HepG2 (cell line): ENCODE measurements at places on chromosomes 6 and 20. TPM values are rescaled to one million over a fixed set of nuclear protein-coding genes. Genes with fewer than 3 reads are reported as not detected.

Gene LGSN
- total RNA-seq: 0.13 and 0.53 TPM in 2 replicates

Gene IL17F
- not detected in 2 replicates for total RNA-seq

Gene TBXT
- not detected in 2 replicates for total RNA-seq

Gene IP6K3
- total RNA-seq: 0.11 and 0.44 TPM in 2 replicates

Gene COX4I2
- not detected in 2 replicates for total RNA-seq

Gene FOXP4
- total RNA-seq: 11.0 TPM in 2 replicates

Gene TOP1
- 19.4 and 75.3 TPM in 2 replicates for total RNA-seq

Gene NOTCH4
- total RNA-seq: 0.51 and 0.66 TPM in 2 replicates

Gene IBTK
- total RNA-seq: 60.0 and 94.7 TPM in 2 replicates

Gene IMPG1
- total RNA-seq: not detected in 2 replicates

Gene PRSS35
- not detected in 2 replicates for total RNA-seq

DNA sequence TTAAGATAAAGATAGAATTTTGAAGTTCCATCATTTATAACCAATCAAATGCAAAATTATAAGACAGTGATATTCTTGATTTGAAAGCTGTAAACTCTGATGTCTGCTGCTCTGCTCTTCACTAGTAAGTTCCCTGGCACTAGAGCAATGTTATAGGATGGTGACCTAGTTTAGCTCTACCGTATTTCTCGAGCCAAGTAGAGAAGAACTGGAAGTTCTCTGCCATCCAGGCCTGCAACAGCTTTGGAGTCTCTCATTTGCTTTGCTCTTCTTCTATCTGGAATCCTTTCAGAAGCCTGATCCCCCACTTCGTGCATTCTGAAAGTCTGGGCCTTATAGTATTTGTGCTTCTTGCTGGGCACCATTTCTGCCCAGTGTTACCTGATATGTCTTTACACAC lies 100.3 kb downstream of the PLCB1 start:
- H3K27ac ChIP-seq: no peak overlapping the region
- no peaks in the 10 kb centered on the region; the same call in 1 of the 2 replicates for H3K36me3 ChIP-seq
- H3K27me3 ChIP-seq: no peaks in the 10 kb centered on the region
- DNase-seq: no peak
- peaks cover 10% of the 10 kb centered on the region; the same call in 1 of the 2 replicates for H3K4me1 ChIP-seq

DNA sequence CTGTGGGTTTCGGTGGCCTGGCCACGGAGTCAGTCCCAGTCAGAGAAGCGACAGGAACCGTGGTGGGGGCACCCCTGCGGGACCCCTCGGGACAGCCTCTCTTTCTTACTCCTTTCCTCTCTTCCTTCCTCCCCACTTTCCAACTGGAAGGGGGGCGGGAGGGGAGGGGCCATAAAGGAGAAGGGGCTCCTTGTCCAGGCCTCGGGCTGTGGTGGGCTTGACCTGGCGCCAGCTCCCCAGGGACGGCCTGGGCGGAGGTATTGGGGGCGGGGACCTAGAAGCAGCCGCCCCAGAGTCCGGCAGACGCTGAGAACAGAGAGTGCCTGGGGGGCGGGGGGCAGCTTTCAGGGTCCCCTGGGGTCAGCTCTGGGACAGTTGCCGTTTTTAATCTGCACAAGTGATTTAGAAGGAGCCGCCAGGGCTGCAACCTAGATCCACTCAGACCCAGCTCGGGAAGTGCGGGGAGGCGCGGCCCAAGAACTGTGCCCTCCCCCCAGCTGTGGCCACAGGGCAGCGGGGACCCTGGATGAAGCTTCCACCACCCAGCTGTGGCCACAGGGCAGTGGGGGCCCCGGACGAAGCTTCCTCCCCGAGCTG lies 6.4 kb upstream of the ABHD16B start:
- H3K27ac ChIP-seq: no peak overlapping the region
- H3K4me1 ChIP-seq: peaks cover 62% of the 10 kb centered on the region
- peaks cover 11% of the 10 kb centered on the region for H3K27me3 ChIP-seq
- H3K36me3 ChIP-seq: no peaks in the 10 kb centered on the region

- H3K4me3 ChIP-seq: no peak overlapping the region
- H3K27me3 ChIP-seq: peaks cover 24% of the 10 kb centered on the region; the same call in 2 of the 3 replicates
- DNase-seq: peak; percentile 63
- no peaks in the 10 kb centered on the region for H3K36me3 ChIP-seq
- no peak overlapping the region for H3K27ac ChIP-seq
Measured at GRCh38 chr6:149233056-149233715, 84.3 kb upstream of the TAB2 start.

GRCh38 chr20:23066772-23067171 lies 17.3 kb upstream of the THBD start:
- H3K27ac ChIP-seq: no peak overlapping the region
- H3K27me3 ChIP-seq: no peaks in the 10 kb centered on the region
- DNase-seq: no peak
- no peak overlapping the region for H3K4me3 ChIP-seq
- H3K4me1 ChIP-seq: peaks cover 9% of the 10 kb centered on the region
- no peaks in the 10 kb centered on the region for H3K36me3 ChIP-seq

DNA sequence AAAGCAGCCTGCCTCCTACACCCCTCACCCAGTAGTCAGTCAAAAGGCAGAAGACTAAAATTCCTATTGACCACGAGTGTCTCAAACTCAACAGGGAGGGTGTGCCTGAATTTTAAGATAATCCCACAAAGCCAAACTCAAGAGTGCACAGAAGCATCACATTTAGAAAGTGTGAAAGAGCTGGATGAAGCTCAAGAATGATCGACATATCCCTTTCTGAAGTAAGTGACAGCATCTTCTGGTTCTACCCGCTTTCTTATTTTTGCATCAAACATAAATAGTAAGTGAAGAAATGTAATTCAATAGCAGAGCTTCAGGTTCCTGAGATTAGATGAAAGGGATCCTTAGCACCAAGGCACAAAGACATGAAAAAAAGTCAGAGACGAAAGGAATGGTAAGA lies 64.5 kb upstream of the BACH2 start:
- no peak overlapping the region for H3K4me3 ChIP-seq
- H3K36me3 ChIP-seq: no peaks in the 10 kb centered on the region
- peaks cover 6% of the 10 kb centered on the region; the same call in 1 of the 3 replicates for H3K27me3 ChIP-seq
- no peak for DNase-seq
- H3K27ac ChIP-seq: no peak overlapping the region
- H3K4me1 ChIP-seq: no peaks in the 10 kb centered on the region

GRCh38 chr6:140779341-140779740 lies 1353.4 kb upstream of the GJE1 start:
- H3K27ac ChIP-seq: no peak overlapping the region
- no peak overlapping the region for H3K4me3 ChIP-seq
- H3K36me3 ChIP-seq: no peaks in the 10 kb centered on the region
- H3K27me3 ChIP-seq: no peaks in the 10 kb centered on the region
- H3K4me1 ChIP-seq: no peaks in the 10 kb centered on the region
- DNase-seq: no peak

GRCh38 chr6:69022993-69023392 lies 387.9 kb downstream of the ADGRB3 start:
- H3K27ac ChIP-seq: no peak overlapping the region
- H3K36me3 ChIP-seq: no peaks in the 10 kb centered on the region
- no peak for DNase-seq
- no peaks in the 10 kb centered on the region for H3K27me3 ChIP-seq
- H3K4me1 ChIP-seq: no peaks in the 10 kb centered on the region

GRCh38 chr6:34234667-34235306 lies 1.9 kb upstream of the HMGA1 start:
- no peaks in the 10 kb centered on the region for H3K36me3 ChIP-seq
- DNase-seq: no peak
- peaks cover 10% of the 10 kb centered on the region for H3K27me3 ChIP-seq
- peaks cover 31% of the 10 kb centered on the region for H3K4me1 ChIP-seq

- 0 out of 3 replicates have a peak, but pooled peaks cover 4% of the 10 kb centered on the region for H3K27me3 ChIP-seq
- no peak overlapping the region for H3K4me3 ChIP-seq
- no peak for DNase-seq
- no peak overlapping the region for H3K27ac ChIP-seq
- H3K36me3 ChIP-seq: no peaks in the 10 kb centered on the region
Measured at GRCh38 chr6:24743944-24744335, 25.0 kb upstream of the C6orf62 start.

- H3K36me3 ChIP-seq: no peaks in the 10 kb centered on the region; the same call in 1 of the 2 replicates
- H3K4me3 ChIP-seq: peak within 1 kb of the TSS; percentile 94
- H3K4me1 ChIP-seq: peaks cover 53% of the 10 kb centered on the region
- no peaks in the 10 kb centered on the region for H3K27me3 ChIP-seq
- peak; percentile 96 for DNase-seq
Measured at GRCh38 chr6:7541175-7542064, at the start of gene DSP. TSS of gene DSP (plus strand) at chr6:7541671. CDS start at chr6:7541916, 245 bp downstream.

- no peak overlapping the region for H3K27ac ChIP-seq
- no peak overlapping the region for H3K4me3 ChIP-seq
- peaks cover 22% of the 10 kb centered on the region; the same call in 2 of the 3 replicates for H3K27me3 ChIP-seq
Measured at GRCh38 chr6:161162722-161163121, 111.1 kb downstream of the AGPAT4 start.

- no peak overlapping the region for H3K4me3 ChIP-seq
- H3K36me3 ChIP-seq: no peaks in the 10 kb centered on the region
- no peak overlapping the region for H3K27ac ChIP-seq
- no peaks in the 10 kb centered on the region for H3K4me1 ChIP-seq
- no peak for DNase-seq
Measured at GRCh38 chr6:40295251-40295950, 291.8 kb downstream of the LRFN2 start.

- no peak overlapping the region for H3K27ac ChIP-seq
- no peak for DNase-seq
- no peaks in the 10 kb centered on the region for H3K27me3 ChIP-seq
- no peak overlapping the region for H3K4me3 ChIP-seq
- no peaks in the 10 kb centered on the region for H3K4me1 ChIP-seq
- H3K36me3 ChIP-seq: no peaks in the 10 kb centered on the region
Measured at GRCh38 chr6:109840796-109841195, 137.3 kb upstream of the GPR6 start.

DNA sequence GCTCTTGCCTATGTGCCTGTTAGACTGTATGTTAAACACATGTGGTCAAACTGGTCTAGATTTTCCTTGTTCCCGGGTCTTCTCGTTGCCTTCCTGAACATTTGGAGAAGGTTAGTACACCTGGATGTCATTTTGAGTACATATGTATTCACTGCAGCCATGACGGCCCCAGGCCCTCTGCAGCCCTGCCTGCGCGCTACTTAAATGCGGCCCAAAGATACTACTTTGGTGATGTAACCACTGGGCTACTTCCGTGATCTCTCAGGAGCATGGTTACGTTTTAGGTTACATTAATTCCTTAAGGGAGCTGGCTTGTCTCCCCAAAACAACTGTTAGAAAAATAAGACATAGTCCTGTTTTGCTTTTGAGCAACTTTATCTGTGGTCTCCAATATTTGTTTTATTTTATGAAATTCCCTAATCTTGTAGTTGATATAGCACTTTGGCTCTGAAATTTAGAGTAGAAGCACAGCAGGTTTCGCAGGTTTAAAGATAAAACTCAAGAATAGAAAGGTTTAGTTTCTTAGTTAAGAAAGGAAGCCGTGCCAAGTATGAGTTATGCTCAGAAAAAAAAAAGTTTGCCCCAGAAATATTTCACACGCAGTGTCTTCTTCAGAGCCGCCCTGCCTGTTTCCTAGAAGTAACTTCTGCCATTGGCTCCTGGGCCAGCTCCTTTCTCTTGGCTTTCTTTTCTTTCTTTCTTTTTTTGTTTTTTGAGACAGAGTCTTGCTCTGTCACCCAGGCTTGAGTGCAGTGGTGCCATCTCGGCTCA lies 38.1 kb downstream of the TIAM2 start:
- no peak for DNase-seq
- no peak overlapping the region for H3K27ac ChIP-seq
- no peaks in the 10 kb centered on the region for H3K4me1 ChIP-seq
- no peaks in the 10 kb centered on the region for H3K27me3 ChIP-seq
- no peak overlapping the region for H3K4me3 ChIP-seq

DNA sequence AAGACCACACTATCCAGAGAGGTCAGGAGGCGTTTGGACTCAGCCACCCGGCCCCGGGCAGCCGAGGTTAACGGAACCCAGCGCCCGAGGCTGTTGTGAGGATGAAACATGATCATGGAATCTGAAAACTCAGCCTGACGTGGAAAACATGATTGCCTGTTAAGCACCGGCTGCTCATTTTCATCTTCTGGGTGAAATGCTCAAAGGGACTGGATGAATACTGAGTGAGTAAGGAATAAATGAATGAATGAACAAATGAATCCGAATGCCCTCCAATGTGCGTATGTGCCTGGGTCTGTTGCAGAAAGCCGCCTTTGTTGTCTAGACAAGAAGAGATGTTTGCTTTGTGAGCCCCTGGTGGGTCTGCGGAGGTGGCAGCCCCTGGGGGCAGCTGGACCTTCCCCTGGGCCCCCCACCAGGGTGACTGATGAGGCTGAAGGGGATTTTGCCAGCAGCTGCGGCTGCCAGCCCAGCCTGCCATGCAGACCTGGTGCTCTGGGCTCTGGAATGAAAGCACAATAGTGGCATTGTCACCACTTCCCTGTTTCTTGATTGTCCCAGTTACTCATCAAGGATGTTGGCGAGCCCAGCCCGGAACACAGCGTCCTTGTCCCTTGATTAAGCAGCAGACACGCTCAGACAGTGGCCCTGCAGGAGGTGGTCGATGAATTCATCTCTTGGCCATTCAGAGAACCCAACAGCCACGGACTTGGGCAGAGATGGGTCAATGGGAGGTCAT lies 211.1 kb downstream of the ANKRD60 start:
- H3K27me3 ChIP-seq: peaks cover 60% of the 10 kb centered on the region
- H3K4me3 ChIP-seq: no peak overlapping the region
- H3K4me1 ChIP-seq: no peaks in the 10 kb centered on the region
- H3K27ac ChIP-seq: no peak overlapping the region
